ENCODE measurements at places on chromosomes 16 and 17. TPM values are rescaled to one million over a fixed set of nuclear protein-coding genes. Genes with fewer than 3 reads are reported as not detected.

The PITPNM3 gene
- total RNA-seq, result 0.44 TPM

The WFDC1 gene
- total RNA-seq, result not detected

The CBX8 gene
- 15.3 TPM for total RNA-seq

The OR4D1 gene
- total RNA-seq, result 0.05 TPM

The RAB40C gene
- total RNA-seq, result 30.7 TPM

The TOP2A gene
- total RNA-seq, result 230 TPM

The DPEP2 gene
- total RNA-seq, result not detected

The TNRC6A gene
- 53.6 TPM for total RNA-seq

The KRTAP1-3 gene
- total RNA-seq, result not detected

The CDYL2 gene
- total RNA-seq, result 6.1 TPM

The KRTAP3-2 gene
- not detected for total RNA-seq
